ENCODE measurements at places on chromosomes 1 and 21.

- peak; percentile 80 for DNase-seq
Observed at GRCh38 chr21:31604591-31605190, 54.8 kb upstream of the SOD1 start.

DNA sequence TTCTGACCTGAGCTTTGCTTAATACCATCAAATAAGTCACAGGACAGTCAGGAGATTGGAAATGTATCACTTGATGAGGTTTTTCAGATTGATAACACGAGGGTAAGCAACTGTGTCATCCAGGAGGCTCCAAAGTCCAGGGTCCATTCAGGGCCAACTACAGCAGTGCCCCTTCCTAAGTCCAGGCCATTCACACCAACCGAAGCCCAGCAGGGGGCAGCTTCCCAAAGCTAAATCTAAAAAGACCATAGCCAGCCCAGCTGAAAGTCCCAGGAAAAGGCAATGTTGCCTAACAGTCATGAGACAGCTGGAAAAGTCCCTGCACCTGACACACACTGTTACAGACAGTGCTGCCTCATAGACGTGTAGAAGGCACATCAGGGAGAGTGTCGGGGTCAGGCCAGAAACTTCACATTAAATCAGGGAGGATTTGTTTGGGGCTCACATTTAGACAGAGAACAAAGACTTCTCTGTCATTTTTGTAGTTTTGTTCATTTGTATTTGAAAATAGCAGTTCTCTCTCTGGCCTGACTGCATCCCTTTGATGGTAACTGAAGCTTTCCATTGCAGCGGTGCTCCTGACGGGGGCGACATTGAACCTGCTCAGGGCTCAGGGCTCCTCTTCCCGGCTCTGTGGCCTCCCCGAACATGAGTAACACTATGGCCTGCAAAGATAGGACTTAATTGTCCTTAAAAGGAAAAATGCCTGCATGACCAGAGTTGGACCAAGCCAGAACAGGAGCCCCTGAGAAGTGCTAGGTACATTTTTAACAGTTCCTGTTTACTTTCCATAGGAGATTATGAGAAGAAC lies 200.4 kb downstream of the NRIP1 start:
- peak; percentile 90 for DNase-seq

GRCh38 chr1:154729031-154729442 lies 121.1 kb upstream of the ADAR start:
- peak; percentile 50 for DNase-seq

DNA sequence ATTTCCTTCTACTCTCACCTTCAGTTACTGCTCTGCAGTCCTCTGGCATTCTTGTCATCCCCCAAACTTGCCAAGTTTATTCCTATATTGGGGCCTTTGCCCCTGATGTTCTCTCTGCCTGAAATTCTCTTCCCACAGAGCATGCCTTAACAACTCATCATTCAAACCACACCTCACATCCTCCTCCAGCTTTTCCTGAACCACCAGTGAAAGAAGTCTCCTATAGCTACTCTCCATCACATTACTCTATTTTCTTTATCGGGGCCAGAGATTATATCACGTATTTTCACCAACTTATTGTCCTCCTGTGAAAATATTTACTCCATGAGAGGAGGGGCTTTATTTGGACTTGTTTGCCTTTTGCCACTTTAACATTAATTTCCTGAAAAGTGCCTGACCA lies 32.1 kb downstream of the EXTL2 start:
- peak; percentile 68 for DNase-seq

DNA sequence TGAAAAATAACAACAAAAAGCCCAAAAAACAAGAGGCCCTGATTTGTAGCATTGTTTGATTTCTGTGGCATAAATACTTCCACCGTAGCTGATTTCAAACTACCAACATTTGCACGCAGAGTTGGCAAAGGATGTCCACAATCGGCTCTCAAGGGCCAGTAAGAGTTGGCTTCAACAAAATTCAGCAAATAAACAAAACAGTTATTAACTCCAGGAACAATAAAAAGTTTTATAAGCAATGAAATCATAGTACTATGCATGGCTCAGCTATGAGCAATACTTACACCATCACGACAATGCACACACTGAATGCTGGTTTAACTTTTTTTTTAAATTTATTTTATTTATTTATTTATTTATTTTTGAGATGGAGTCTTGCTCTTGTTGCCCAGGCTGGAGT lies 8.7 kb upstream of the COX20 start:
- DNase-seq, result no peak

- DNase-seq, result no peak
Observed at GRCh38 chr1:190949939-190950338, 472.3 kb upstream of the BRINP3 start.

DNA sequence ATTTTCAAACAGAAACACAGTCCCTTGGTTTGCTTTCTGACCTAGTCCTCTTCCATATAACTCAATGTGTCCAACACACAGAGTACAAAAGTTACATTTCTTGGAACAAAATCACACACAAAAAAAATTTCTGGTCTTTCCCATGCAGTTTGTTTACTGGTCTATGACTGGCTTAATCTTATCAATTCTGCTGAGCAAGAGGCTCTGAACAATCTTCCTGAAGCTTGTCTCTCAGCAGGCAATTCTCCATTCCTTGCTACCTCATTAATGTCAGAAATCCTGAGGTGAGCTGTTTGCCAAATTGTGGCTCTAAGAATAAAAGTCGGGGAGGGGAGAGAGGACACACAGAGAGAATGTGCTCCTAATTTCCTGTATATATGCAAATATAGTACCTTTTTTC lies 423.6 kb downstream of the HLX start:
- DNase-seq, result no peak

DNA sequence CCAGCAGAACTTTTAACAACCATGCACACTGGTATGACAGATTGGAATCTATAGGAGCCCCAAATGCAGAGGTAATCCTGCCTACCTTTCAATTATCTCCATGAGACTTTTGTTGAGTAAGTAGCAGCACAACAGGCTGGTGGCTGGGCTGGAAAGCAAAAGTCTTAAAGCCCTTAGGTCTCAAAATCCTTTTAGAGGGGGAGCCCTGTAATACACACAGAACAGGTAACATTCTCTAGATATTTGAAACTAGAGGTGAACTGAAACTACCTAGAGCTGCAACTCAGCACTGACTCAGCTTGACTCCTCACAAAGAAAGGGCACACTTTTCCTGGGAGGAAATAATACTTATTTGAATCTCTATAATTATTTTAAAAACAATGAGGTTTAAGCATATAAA lies 71.5 kb downstream of the CLCA4 start:
- no peak for DNase-seq

DNA sequence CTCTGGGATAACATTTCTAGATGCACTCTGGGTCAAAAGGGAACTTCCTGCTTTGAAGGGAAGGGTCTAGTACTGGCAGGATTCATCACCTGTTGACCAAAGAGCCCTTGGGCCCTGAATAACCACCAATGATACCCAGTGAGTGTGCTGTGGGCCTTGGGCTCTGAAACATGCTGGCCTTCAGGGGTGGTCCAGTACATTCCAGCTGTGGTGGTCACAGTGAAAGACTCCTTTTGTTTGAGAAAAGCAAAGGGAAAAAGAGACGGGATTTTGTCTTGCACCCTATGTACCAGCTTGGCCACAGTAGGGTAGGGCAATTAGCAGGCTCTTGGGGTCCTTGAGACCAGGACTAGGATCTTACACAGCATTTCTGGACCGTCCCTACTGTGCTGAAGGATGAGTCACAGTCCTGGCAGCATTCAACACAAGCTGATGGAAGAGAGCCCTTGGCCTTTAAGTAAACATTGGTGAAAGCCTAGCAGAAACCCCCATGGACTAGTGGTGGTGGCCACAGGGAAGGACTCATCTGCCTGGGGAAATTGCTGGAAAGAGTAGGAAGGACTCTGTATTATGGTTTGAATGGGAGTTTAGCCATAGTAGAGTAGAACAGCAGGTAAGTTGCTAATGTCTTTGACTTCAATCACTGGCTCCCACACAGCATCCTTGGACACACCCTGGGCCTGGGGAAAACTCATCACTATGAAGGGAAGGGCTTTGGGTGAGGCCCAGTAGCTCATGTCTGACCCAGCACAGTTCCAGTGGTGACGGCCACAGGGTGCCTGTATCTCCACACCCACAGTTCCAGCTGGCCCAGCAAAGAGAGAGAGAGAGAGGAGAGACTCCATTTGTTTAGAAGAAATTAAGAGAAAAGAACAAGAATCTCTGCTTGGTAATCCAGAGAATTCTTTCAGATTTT lies 87.5 kb downstream of the COL24A1 start:
- DNase-seq, result peak; percentile 42

DNA sequence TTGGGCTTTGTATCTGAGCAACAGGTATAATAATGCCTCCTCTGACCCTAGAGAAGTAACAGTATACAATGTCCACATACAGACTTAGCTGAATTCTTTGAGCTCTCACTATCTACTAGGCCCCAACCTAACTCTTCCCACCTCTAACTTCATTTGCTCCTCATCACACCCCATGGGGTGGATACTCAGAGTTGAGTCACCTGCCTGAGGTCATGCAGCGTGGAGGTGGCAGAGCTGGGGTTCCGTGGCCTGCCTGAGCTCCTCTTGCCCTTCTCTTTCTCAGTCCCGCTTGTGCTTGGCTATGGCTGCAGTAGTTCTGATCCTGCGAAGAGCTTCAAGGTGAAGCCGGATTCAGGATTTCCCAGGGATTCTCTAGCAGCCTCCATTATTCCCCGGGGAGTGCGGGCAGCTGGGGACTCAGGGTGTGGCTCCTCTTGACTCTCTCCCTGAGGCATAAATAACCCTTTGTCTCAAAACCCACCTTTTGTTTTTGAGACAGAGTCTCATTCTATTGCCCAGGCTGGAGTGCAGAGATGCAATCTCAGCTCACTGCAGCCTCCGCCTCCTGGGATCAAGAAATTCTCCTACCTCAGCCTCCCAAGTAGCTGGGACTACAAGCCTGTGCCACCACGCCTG lies 29.9 kb upstream of the ACTL8 start:
- no peak for DNase-seq

- DNase-seq, result no peak
Observed at GRCh38 chr1:66275083-66275482, 258.9 kb upstream of the SGIP1 start.

DNA sequence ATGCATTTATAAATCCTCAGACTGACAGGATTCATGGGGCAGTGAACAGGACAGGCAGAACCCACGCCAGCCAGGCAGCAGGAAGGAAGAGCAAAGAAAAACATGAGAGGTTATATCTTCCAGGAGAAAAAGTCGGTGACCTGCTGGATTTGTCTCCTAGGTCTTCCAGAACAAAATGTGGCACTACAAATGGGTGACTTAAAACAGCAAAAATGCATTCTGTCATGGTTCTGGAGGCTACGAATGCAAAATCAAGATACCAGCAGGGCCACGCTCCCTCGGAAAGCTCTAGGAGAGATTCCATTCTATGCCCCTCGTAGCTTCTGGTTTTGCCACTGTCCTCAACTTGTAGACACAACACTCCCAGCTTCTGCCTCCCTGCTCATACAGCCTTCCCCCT lies 63.4 kb downstream of the PSMG1 start:
- DNase-seq, result no peak

DNA sequence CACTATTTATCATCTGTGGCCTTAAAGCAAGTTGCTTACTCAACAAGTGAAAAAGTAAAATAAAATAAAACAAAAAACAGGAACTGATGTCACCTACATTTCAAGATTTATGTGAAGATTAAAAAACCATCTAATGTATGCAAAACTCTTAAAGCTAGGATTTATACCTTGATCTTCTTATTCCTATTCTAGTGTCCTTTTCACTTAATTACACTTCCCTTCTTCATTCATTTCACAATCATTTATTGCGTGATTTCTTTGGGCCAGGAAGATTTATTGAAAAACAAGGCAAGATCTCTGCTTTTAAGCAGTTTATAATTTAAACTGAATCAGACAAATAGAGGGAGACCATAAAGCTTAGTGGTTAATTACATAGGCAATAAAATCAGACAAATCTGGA lies 18.6 kb downstream of the PTGER3 start:
- DNase-seq, result no peak

DNA sequence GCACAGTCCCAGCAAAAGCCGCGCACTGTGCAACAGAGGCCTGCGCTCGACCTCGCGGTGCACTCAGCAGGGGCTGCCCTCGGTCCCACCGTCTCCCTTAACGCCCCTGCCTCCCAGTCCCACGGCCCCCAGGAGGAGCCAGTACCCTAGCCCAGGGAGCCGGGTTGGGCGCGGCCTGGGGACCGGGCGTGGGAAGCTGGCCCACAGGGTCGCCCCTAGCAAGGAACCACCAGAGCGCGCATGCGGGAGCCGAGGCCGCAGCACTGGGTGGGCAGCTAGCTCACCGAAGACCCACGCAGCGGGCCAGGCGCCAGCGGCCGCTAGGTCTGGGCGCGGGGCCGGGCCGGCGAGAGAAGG lies 21.6 kb upstream of the ZNF678 start:
- no peak for DNase-seq

DNA sequence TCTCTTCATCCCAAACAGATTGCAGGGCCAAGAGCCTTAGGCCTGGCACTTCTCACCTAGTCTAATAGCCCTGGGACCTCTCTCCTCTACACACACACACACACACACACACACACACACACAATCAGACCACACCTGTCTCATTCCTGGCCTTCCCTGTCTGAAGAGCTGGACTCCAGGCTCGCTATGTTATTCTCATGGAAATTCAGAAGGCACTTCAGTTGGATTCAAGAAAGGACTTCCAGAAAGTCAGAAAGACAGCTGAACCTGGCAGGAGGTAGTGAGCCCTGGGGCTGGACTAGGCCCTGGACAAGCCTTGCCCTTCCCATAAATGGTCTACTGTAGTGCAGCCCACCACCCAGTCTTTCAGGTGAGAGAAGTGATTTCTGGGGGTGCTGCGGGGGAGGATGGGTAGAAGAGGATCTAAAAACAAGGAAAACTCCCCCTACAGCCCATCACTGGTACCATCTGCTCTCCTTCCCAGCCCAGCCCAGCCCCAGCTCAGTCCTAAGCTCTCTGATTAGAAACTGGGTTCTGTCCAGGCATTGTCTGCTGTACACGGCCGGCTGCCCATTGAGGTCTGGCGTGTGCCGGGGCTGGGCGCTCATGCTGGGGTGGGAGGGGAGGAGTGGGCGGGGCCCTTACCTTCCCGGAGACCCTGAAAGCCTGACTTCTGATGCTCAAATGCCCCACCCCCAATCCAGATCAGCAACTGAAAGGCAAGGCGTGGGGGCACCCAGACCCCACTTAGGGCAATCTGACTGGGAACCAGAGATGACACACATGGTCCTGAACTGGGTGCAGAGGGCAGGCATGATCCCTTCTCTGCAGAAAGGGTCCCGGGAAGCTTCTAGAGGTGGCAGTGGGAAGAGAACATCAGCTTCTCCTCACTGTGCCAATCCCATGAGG lies 2.5 kb downstream of the KIF21B start:
- DNase-seq, result peak; percentile 53

- no peak for DNase-seq
Observed at GRCh38 chr1:17186216-17186909, 18.6 kb upstream of the PADI1 start.

DNA sequence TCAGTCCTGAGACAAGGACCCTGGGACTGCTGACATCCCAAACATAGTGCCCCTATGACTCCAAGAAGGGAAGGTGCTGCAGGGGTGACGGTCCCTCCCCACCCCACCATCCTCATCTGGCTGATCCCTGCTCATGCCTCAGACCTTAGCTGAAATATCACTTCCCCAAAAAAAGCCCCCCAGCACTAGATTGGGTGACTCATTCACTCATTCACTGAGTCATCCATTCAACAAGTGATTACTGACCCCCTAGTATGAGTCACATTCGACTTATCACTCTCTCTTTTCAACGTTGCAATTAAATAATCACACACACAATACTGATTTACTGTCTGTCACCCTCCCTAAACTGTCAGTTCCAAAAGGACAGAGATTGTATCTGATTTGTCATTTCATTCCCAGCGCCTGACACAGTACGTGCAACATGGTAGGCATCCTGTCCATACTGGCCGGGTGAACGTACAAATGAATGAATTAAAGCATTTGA lies 48.6 kb downstream of the HIVEP3 start:
- DNase-seq, result peak; percentile 49

Measured in choroid plexus epithelial cell (primary cell).